Naive thymus-derived CD8-positive, alpha-beta T cell (primary cell): ENCODE measurements at places on chromosomes 2 and 18.

DNA sequence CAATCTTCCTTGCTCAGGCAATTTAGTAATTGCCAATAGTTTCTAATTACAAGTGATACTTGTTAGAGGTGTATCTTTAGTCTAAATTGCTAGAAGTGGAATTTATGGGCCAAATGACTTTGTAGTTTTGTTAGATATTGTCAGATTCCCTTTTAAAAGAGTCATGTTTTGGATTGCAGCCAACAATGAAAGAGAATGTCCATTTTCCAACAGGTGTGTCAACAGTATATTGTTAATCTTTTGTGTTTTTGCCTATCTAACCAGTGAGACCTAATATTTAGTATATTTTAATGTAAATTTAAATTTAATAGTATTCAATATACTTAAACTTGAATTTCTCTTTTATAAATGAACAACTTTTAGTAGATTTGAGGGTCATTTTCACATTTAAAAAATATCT, 259.4 kb upstream of the ETAA1 start:
- DNase-seq: no peak

GRCh38 chr2:58521803-58522554, 280.9 kb upstream of the FANCL start:
- no peak for DNase-seq

- DNase-seq: no peak
Measured at GRCh38 chr2:69163109-69163508, 150.1 kb downstream of the ANTXR1 start.

- no peak for DNase-seq
Measured at GRCh38 chr2:13662055-13662454, 945.3 kb downstream of the TRIB2 start.

GRCh38 chr2:169849710-169850109, 22.5 kb downstream of the UBR3 start:
- no peak for DNase-seq

DNA sequence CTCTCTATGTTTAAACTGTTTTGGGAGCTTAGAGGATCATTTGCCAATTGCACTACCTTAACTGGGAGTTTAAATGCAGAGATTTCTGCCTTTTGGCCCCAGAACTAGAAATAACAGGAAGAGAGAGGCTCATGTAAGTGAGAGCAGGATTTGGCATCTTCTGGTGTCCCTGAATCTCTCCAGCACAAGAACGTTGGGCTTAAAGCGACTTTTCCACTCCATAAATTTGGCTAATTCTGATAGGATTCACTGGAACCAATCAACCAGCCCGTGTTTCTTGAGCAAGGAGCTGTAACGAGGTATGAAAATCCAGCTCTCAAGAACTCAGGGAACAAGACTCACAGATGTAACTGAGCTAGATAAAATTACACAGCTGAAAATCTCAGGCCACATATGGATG, 181.0 kb downstream of the C1D start:
- DNase-seq: no peak

DNA sequence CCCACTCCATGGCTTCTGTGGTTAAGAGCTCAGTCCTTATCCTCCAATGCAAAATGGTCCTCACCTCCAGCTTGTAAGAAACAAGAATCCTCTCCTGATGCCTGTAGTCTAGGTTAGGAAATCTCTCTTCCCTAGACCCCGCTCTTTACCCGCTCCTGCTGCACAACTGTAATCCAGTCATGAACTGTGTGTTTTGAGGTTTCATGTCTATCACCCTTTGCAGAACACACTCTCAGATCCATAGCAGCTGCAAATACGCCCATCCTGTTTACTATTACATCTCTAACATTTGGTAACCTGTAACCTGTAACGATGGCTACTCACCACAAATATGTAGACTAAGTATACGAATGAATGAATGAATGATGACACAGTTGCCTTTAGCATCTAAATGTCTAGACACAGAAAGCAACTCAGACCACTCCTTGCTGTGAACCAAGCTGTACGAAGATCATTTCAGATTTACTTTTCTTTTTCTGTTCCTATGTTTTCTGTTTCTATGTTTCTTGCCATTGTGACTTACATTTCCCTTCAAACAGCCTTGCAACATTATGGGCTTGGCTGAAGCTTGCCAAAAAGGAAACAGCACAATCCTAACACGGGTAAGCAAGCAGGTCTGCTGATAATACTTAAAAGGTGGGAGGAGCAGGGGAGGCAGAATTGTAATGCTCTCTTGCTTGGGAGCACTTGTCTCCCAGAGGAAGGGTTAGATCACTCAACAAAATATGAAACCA, 53.7 kb downstream of the EPHA4 start:
- DNase-seq: peak; percentile 19

GRCh38 chr2:8558096-8558495, 123.8 kb upstream of the ID2 start:
- DNase-seq: no peak

DNA sequence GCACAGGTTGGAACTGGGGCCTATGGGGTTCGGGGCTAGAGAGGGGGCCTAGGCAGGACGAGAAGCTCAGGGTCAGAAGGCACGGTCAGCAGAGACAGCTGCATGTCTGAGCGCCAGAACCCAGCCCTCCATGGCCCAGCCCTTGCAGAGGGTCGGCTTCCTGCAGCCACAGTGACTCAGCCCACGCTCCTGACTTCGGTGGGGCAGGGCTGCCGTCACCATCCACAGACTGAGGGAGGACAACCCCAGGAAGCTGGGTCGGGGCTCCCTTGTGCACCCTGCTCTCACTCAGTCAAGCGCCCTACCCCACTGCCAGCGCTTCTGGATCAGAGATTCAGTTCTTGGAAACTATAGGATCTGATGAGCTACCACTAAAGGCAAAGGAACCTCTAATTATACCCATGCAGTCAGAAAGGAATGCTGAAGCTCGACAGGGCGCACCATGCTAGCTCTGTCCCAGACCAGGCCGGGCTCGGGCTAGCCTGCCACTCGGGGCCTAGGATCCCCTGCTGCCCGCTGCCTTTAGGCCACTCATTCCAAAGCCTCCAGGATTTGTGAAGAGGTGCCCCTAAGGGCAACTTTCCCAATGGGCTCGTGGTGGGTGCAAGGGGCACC, 3.0 kb downstream of the ACTR1B start:
- no peak for DNase-seq

- no peak for DNase-seq
Measured at GRCh38 chr2:29759360-29759759, 162.0 kb downstream of the ALK start.

DNA sequence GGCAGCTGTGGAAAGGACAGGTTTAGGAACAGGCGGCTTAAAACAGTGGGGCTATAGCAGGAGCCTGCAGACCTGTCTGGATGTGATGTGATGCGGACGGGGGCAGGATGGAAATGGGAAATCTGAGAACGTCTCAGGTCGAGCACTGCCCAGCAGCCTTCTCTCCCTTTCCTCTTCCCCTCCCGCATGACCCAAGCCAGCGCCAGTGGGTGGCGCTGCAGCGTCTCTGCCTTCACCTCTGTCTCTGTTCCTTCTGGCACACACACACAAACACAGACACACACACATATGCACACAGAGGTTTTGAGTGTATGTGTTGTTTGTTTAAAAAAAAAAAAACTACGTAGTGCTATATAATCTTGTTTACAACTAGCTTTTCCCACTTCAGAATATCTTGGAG, 82.0 kb upstream of the SLC66A3 start:
- DNase-seq: no peak

GRCh38 chr2:109644571-109645275, 30.6 kb downstream of the SOWAHC start:
- no peak for DNase-seq

DNA sequence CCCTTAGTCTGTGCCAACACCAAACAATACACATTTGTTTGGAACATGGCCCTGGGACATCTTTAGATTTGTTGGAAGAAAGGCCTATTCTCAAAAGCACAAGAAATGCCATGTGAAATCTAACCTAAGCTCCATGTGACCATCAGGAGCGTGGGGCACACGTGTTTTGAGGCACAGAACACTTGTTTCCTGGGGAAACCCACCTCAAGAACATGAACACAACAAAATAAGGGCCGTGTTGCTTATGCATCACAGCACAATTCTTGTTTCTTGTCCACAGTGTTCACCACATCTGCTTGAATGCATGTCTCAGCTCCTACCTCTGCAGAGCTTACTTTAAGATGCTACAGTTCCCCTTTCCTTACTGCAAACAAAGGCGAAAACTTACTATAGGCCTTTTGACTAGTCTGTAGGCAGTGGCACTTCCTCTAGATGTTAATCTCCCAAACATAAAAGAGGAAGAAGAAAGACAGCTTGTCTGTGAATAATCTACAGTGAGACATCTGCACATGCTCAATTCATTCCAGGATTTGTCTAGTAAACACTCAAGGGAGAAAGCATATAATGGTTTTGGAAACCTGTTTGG, 165.0 kb downstream of the ANKRD44 start:
- no peak for DNase-seq

GRCh38 chr2:174210862-174211261, 37.5 kb downstream of the OLA1 start:
- no peak for DNase-seq
